ENCODE measurements at places on chromosomes 3 and 15.

DNA sequence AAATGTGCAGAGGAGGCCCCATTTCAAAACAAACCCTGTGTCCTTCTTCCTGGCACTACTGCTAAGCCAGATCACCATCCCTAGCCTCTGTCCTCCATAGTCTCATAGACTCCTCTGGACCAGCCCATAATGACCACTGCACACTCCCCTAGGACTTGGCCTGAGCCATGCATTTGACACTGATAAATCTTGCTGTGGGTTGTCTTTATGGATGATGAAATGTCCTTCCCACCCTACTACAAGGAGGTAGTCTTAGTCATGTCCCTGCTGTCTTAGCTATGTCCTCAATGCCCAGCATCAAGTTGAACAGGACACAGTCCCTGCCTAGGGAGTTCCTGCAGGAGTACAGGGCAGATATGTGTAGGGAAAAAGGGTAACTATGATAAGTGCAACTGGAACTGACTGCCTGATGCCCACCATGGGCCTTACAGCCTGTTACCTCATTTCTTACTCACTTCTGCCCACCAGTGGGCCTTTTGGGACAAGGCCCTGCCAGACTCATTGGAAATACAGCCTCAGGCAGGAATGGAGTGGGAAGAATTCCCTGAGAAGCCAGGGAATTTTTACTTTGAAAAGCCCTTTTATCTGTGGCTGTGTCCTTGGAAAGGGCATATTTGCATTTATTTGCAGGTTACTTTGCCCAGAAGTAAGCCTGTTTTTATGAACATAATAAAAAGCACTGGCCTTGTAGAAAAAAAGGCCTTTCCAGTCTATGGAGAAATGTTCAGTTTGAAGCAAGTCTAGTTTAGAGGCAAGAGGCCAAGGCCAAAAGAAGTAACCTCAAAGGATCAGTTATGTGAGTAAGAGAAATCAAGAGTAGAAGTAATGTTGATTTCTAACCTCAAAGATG is 199.6 kb upstream of the EIF1B start:
- peak; percentile 43 for DNase-seq

- peak; percentile 30 for DNase-seq
Measured at GRCh38 chr3:58063022-58063815, 55.0 kb downstream of the FLNB start.

- DNase-seq: no peak
Measured at GRCh38 chr3:143200001-143200924, 80.7 kb downstream of the CHST2 start.

GRCh38 chr3:74033806-74034205 is 409.1 kb upstream of the PDZRN3 start:
- no peak for DNase-seq

DNA sequence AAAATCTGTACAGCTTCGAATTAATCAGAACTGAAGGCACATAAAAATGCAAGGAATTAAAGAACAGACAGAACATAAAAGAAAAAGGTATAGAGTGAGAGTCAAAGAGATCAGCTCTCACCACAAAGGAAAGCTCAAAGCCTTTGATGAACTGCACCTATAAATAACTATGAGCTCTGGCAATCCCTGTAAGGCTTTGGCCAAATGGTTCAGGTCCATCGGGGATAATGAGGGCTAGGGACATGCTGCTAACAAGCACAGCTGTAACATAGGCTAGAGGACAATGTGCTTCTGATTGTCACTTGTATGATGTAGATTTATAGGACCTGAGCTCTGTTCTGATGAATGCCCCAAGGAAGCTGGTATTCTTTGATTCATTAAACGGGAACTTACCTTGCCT is 113.9 kb upstream of the MRPL3 start:
- no peak for DNase-seq

GRCh38 chr3:188798556-188799145 is 373.1 kb upstream of the TPRG1 start:
- DNase-seq: no peak

- DNase-seq: no peak
Measured at GRCh38 chr15:78154955-78155354, 5.8 kb downstream of the IDH3A start.

- no peak for DNase-seq
Measured at GRCh38 chr3:33134026-33134625, 20.3 kb downstream of the CRTAP start.

DNA sequence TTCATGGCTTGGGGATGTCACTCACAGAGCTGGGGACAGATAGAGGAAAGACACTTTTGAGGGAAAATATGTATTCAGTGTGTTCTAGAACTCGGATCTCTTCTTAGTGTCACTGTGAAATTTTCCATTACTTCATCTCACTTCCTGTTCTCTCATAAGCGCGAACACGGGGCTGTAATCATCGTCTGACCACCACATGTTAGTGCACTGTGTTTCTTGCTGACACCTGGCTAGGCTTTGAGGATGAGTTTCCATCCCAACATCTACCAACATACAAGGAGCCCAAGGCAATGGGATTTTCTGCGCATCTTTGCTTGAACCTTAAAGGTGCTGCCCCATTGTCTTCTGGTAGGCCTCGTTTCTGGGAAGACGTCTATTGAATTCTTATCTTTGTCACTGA is 84.0 kb downstream of the LIPC start:
- no peak for DNase-seq

- peak; percentile 8 for DNase-seq
Measured at GRCh38 chr3:99902091-99902490, 84.4 kb downstream of the CMSS1 start.

DNA sequence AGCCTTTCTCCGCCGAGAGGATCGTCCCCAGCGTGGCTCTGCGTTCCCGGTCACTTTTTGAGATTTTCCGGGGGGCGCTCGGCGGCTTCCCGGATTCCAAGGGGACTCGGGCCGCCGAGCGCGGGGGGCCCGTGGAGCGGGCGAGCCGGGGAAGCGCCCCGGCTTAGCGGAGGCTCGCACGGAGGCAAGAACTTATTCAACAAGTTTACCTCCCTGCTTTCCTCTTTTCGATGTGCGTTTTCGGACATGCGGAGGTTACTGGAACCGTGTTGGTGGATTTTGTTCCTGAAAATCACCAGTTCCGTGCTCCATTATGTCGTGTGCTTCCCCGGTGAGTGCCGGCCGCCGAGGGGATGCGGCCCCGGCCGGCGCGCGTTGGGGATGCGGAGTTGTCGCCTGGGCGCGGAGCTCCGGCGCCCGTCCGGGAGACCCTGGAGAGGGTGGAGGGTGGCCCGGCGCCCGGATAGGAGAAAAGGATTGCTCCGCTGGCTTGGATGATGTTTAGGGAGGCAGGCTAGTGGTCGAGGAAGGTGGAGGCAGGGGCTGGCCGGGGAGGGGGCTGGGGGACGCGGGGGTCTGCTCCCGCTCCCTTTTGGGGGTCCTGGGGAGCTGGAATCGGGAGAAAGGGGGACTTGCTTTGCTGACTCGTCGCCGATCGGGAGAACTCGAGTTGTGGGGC is 810 bp downstream of the PTPRG start:
- peak; percentile 62 for DNase-seq

DNA sequence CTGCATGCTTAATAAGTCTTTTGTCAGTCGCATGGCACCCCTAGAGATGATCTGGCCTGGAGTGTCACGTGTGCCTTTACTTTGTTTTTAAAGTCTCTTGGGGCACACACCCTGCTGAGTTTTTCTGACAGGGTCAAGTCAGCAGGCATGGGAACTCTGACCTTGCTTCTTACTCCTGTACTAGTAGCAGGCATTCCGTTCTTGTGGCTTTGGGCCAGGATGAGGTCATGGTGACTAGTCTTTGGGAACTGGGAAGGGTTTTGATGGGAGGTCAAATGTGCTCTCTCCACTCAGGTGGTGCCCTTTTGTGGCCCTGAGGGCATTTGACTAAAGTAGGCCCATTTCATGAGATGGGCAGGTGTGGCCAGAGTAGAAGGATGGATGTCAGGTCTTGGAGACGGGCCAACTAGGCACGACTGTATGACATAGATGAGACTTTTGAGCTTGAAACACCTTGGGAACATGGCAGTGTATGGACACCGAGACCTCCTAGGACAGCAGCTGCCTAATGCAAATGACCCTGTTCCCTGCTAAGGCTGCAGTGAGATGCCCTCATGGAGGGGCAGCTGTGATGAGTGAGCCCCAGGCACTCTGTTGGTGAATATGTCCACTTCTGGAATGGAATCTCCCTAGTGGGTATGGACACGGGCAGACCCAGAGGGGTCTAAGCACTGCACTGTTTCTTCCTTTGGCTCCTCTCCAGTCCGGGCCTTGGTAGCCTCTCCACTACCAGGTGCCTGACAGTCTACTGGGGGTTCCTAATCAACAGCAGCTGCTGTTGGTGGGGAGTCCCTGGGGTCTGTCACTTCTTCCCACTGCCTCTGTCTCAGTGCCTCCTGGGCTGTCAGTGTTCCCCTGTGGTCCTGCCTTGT is 16.4 kb downstream of the SRPRB start:
- DNase-seq: no peak

- no peak for DNase-seq
Measured at GRCh38 chr3:17023006-17023664, 138.4 kb downstream of the PLCL2 start.

DNA sequence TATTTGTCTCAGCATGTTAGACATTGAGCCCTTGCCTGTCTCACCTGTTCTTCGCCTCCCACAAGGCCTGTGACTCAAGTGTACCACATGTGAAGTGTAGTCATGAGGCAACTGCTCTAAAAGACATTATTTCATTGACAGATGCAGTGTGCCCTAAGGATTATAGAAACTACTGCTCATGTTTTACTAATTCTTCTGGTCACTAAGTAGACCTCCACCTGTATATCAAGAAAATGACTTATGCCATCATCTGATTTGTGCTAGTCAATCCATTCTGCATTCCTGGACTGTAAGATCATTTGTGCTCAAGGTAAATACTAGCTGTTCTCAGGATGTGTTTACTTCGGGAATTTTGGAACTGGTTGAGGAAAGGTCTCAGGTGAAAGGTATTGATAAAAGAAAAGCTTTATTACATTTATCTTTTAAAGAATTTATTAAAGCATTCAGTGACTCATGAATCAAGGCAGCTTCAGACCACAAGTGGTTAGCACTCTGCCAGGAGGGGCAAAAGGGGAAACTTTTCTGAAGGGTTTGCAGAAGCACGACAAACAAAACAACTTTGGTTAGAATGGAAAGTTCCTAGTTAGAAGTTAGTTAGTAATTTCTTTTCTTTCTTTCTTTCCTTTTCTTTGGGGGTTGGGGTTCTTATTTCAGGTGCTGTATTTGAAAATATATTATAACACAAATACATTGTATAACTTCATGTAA is 465.3 kb upstream of the CBLB start:
- DNase-seq: no peak

GRCh38 chr15:27077790-27078189 is 106.8 kb downstream of the GABRG3 start:
- no peak for DNase-seq

DNA sequence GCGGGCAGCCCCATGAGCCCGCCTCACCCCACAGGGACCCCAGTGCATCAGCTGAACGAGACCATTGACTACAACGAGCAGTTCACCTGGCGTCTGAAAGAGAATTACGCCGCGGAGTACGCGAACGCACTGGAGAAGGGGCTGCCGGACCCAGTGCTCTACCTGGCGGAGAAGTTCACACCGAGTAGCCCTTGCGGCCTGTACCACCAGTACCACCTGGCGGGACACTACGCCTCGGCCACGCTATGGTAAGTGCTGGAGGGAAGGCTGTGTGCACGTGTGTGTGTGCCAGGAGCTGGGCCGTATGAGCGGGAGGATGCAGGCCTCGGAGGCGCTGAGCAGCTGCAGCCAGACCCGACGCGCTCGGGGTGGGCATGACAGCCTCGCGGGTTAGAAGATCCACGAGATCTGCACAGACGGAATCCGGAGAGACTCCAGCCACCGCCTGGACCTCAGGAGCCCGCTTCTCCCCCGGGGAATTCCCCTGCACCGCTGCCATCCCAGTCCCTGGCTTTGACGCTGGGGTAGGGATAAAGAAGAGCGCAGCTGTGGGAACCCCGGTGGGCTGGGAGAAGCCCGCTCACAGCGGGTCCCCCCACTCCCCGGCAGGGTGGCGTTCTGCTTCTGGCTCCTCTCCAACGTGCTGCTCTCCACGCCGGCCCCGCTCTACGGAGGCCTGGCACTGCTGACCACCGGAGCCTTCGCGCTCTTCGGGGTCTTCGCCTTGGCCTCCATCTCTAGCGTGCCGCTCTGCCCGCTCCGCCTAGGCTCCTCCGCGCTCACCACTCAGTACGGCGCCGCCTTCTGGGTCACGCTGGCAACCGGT is 2.6 kb downstream of the DUOXA2 start:
- peak; percentile 50 for DNase-seq

- DNase-seq: no peak
Measured at GRCh38 chr15:73867956-73868355, 5.4 kb upstream of the TBC1D21 start.

DNA sequence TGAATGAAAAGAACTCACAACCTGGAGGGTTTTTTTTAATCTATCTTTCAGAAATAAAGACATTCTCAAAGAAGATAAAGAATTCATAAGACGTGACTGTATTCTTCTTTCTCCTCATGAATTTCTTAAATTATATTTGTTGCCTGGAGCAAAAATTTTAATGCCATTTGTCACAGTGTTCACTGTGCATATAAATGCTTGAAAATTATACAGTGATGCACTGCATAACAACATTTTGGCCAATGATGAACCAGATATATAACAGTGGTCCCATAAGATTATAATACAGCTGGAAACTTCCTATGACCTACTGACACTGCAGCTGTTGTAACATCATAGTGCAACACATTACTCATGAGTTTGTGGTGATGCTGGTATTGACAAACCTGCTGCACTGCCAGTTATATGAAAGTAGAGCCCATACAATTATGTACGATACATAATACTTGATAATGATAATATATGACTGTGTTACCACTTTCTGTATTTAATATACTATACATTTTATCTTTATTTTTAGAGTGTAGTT is 67.3 kb downstream of the P2RY1 start:
- no peak for DNase-seq

GRCh38 chr15:52136442-52136980 is 23.9 kb upstream of the BCL2L10 start:
- DNase-seq: no peak

- no peak for DNase-seq
Measured at GRCh38 chr3:11566916-11567315, 76.8 kb downstream of the VGLL4 start.

GRCh38 chr15:61051569-61052031 is 177.5 kb downstream of the RORA start:
- DNase-seq: peak; percentile 18
